ENCODE measurements at places on chromosomes 12 and 14.

GRCh38 chr14:81447021-81447764 is 47.1 kb upstream of the STON2 start:
- no peak for DNase-seq

DNA sequence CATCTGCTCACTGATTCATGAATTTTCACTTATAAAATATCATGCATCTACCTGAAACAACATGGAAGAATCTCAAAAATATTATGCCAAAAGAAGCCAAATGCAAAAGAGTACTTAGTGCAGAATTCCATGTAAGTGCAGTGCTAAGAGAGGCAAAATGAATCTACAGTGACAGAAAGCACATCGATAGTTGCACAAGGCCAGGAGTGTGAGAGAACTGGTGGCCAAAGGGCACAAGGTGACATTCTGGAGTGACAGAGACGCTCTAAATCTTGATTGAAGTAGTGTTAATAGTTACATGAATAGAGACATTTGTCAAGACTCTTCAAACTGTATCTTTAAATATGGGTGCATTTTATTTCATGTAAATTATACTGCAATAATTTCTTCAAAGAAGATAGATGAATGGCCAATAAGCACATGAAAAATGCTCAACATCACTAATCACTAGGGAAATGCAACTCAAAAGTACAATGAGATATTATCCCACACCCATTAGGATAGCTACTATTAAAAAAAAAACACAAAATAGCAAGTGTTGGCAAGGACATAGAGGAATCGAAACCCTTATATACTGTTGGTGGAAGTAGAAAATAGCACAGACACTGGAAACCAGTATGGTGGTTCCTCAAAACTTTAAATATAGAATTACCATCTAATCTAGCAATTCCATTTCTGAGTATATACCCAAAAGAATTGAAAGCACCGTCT is 71.7 kb upstream of the KICS2 start:
- no peak for DNase-seq

DNA sequence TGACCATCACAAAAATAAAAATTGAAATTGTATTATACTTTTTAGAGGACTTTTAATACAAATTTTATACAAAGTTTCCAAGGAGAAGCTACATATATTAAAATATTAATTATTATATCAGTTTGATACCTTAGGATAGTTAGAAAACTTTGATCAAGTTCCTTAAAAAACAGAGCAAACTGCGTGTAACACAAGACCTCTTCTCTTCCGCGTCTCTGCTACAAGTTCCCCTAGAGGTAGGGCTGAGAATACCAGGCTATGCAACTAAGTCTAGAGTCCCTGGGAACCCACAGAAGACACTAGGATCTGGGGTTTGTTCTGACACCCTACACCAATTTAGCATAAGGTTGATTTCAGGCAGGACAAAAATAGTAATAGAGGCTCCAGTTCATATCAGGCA is 319.0 kb downstream of the FOXG1 start:
- DNase-seq = no peak

- no peak for DNase-seq
Observed at GRCh38 chr12:20557096-20557495, 138.0 kb upstream of the SLCO1C1 start.

GRCh38 chr12:94434171-94434570 is 25.5 kb downstream of the CEP83 start:
- DNase-seq = no peak

GRCh38 chr14:38278035-38278434 is 22.1 kb upstream of the CLEC14A start:
- no peak for DNase-seq

DNA sequence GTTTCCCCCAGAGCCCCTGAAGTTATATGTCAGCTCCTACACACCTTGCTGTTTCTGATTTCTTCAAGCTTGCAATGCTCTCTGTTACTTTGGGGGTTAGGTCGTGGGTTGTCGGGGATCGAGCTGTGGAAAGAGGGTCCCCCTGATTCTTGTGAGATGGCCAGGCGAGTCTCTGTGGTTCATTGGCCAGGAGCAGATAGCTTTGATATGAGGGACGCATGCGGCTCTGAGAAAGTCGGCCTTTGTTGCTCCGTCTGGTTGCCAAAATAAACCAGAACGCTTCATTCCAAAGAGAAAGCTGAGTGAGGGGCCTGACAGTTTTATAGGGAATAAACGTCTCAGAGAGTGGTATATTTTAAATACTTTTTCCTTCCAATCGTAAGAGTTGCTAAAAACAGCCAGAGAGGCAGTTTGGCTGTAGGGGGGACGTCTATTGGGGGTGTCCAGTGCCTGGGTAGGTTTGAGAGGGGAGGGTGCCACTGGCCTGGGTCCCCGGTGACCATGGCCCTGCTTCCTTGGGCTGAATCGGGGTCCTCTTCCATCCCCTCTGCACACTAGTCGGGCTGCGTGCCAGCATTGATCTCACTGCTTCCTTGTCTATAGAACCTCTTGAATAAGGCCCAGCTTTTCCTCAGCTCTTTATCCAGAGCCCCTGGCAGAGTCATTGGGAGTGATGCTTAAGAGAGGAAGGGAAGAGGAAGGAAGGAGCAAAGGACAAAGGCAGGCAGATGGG is 18.9 kb downstream of the CCND2 start:
- DNase-seq = no peak

GRCh38 chr14:103872481-103873113 is 25.2 kb upstream of the PPP1R13B start:
- DNase-seq = no peak

DNA sequence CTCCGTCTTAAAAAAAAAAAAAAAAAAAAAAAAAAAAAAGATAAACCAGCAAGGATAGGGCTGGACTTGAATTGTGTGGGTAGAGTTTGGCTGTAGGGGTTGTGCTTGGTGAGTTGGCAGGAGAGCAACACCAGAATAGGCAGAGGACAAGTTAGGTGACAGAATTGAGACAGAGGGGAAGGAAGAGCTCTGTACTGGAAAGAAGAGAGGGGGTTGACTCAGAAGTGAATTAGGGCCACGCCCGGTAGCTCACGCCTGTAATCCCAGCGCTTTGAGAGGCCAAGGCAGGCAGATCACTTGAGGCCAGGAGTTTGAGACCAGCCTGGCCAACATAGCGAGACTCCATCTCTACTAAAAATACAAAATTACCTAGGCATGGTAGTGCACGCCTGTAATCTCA is 6.1 kb upstream of the TMEM30B start:
- no peak for DNase-seq
